Stimulated activated CD4-positive, alpha-beta T cell treated with anti-CD3 and anti-CD28 coated beads, Interleukin-1b, Interleukin-23, amount 100 ng/mL, for 24 hours (primary cell): ENCODE measurements at places on chromosomes 4 and X.

DNA sequence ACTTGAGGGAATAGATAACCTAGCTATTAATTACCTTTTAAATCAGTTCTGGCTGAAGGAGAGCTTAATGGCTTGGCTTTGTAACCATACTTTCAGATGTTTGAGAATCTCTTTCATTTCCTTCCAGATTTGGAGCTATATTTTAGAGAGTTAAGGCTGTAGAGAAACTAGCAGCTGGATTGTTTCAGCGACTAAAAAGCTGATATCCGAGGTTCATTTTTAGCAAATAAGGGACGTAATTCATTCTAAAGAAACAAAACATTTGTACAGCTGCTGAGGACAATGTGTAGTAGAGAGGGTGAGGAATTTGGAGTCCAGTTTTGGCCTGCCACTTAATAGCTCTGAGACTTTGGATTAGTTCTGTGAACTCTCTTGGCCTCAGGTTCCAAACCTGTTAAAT, 12.2 kb downstream of the OSTC start:
- DNase-seq: no peak

DNA sequence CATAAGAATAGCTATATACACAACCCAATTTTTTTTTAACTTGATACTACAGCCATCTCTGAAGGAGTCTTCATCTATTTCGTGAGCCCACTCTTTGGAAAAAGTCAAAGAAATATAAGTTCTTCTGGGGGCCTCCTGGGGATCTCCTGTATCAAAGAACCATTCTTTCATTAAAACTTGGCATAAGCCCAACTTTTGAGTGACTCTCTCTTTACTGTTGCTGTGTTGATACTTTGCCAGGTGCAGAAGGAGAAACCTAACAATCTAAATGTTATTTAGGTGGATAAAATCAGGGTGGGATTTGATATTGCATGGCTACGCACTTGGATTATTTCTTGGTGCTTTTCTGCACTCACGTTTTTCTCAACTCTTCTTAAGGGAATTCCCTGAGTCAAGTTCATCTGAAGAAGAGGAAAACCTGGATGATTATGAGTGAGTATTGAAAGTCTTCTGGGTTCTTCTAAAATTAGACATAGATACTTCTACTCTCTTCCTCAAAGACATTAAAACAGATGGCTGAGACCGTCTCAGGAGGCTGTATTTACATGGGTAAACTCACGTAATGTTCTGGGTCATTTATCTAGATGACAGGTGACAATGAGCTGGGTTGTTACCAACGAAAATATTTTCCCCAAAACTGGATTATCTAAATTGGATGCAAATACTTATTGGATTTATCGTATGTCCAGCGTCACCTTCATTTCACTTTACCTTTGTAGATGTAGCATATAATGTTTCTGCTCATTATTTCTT, 25.2 kb downstream of the BMX start:
- DNase-seq: no peak

DNA sequence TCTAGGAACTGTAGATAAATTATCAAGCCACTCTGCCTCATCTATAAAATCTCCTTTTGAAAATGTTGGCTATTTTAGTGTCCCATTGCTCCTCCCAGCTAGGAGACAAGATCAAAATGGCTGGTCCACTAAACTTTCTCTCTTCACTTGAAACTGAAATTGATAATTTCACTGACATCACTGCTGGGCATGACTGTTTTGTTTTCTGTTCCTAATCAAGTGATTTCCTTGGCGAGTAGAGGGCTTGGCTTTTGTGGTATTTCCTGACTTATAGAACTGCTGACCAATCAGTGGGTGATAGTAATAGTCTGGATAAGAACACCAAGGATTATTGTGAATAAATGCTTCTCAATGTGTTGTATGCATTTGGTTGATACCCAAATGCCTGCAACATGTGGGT, 2152.9 kb downstream of the ARAP2 start:
- no peak for DNase-seq

- DNase-seq: no peak
These were observed 327.8 kb upstream of the CXorf51B start for GRCh38 chrX:146481735-146482134.

DNA sequence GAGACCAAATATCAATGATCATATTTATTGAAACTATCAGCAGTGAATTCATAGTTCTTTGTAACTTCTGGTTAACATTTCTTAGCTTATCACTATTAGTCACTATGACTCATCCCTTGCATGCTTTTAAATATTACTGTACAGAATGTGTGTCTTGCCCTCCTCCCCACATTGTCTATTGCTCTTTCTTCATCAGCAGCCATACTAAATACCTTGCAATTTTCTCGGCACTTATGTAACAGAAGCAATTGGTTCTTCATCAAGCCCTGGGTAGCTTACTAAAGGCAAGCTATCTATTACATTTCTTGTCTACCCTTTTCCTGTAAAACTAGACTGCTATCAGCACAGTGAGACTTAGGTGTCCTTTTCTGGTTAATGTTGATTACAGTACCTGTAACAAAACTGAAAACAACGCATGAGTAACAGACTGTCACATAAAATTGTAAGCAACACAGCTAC, 8.2 kb downstream of the KLHL4 start:
- DNase-seq: no peak

- DNase-seq: no peak
These were observed 27.8 kb upstream of the SLC2A9 start for GRCh38 chr4:10048941-10049697.

GRCh38 chrX:63784902-63785707, at the start of gene ARHGEF9:
ARHGEF9 (minus strand) TSS chrX:63785214; CDS start chrX:63785145, 69 bp downstream.
- DNase-seq: no peak

DNA sequence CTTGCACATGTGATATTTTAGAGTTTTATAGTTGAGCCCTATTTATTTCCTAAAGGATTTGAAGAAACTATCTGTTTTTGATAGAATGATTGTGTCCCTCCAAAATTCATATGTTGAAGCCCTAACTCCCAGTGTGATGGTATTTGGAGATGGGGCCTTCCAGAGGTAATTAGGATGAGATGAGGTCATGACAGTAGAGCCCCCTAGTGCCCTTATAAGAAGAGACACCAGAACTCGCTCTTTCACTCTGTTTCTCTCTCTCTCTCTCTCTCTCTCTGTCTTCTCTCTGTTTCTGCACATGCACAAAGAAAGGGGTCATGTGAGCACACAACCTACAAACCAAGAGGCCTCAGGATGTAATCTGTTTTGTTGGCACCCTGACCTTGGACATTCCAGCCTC, 921.9 kb upstream of the DIAPH2 start:
- no peak for DNase-seq

- no peak for DNase-seq
These were observed 163.1 kb downstream of the ARAP2 start for GRCh38 chr4:36081185-36081584.

DNA sequence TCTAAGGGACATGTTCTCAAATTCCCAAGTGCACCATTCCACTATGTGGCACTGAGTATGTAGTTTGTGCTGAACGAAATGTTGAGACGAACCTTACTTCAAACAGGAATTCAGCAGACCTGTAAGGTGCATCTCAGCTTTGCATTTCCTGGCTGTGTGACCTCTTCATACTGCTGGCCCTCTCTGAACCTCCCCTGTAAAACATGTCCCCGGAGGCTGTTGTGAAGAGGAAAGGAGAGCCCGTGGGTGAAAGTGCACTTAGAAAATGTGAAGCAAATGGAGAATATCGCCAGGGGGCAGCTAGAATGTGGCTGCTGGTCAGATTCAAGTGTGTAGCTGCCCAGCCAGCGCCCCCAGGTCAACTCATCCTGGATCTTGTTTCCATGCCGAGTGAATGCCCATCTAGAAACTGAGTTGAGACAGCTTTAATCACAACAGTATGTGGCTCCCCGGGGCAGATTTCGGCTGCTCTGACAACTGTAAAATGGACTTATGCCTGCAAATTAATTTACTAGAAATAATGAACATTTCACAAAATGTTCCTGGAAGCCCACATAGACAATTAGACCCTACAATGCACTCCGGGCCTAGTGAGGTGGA, 263.3 kb downstream of the EVC2 start:
- DNase-seq: no peak

DNA sequence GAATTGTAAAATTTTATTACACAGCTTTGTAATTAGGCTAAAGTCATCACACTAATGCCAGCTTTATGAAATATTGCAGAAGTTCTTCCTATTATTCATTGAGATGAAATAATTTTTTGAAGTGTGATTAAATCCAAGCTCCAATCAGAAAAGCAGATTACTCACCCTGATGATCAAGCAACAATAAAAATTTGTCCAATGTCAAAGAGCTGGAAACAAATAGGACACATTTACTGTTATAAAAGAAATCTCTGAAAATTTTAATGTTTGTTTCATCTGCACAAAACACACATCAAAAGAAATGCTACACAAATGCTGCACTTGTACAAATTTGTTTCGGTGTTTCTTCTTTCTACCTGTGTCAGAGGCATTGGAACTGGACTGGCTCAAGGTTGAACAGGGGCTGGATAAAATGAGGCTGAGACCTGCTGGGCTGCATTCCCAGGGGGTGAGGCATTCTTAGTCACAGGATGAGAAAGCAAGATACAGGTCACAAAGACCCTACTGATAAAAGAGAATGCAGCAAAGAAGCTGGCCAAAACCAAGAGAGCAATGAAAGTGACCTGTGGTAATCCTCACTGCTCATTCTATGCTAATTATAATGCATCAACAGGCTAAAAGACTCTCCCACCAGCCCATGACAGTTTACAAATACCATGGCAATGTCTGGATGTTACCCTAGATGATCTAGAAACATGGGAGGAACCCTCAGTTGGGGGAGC, 78.3 kb downstream of the GASK1B start:
- no peak for DNase-seq

GRCh38 chr4:168843635-168844034, 166.4 kb downstream of the CBR4 start:
- no peak for DNase-seq

DNA sequence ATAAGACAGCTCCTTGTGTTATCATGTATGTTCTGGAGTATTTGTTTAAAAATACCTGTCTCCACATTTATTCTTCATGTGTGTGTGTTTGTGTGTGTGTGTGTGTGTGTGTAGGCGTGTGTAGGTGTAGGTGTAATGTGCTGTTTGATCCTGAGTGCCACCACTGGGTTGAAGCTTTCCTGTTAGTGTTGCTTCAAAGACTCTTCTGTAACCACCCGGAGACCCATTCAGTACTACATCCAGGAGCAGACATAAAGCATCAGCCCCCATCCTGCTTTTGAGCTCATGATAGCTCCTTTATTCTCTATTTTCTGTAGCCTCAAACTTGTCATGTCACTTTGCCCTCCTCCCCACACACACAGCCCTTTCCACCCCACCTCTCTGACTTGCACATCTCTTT, 3.0 kb upstream of the ZDHHC9 start:
- no peak for DNase-seq

DNA sequence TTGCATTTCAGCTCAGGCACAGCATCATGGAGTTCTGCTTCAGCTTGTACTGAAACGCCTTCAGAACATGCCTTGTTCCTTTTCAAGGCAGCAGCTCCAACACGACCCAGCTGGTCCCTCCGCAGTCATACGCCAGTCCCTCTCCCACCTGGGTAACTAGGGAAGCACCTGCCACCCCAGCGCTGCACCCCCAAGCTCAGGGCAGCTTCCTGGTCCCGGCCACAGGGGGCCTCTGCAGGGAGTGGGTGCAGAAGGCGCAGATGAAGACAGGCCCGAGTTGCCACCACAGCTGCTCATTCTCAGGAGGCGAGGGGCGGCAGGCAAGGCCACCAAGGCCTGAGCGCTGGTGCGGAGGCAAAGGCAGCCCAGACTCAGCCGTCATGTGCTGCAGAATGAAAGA, 21.8 kb downstream of the WDR1 start:
- no peak for DNase-seq

GRCh38 chr4:120207021-120207420, 140.4 kb upstream of the MAD2L1 start:
- no peak for DNase-seq

GRCh38 chrX:116872931-116873330, 410.2 kb upstream of the CT83 start:
- no peak for DNase-seq

DNA sequence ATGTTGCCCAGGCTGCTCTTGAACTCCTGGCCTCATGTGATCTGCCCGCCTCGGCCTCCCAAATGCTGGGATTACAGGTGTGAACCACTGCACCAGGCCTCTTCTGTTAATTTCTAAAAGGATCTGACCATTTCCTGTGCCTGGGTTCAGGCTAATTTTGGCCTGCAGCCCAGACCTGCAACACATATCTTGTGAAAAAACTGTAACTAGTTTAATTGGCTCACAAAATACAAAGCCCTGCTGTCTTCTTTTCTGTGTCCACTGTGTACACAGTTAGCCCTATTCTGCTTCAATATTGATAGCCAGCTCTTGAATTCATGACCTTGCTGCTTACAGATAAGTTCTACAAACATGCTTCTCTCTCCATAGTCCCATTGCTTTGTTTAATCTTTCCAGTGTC, 753.5 kb downstream of the PDHA2 start:
- no peak for DNase-seq

GRCh38 chrX:113947548-113947947, 636.3 kb upstream of the HTR2C start:
- DNase-seq: no peak

DNA sequence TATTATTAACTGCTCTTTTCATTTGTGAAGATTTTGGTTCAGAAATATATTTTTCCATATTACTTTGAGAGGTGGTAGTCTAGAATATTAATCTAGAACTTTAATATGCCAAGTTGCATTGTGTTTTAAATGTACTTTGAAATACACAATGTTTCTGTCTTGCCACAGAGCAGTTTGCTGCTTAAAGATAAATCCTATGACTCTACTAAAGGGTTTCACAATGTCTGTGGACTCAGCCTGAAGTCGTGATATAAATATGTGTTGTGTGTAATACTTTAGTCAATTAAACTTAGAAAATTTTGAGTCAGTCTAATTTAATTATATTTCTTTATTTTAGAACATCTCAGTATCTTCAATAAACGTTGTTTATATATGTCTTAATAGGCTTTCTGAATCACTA, 1771.7 kb upstream of the PCDH7 start:
- DNase-seq: no peak

DNA sequence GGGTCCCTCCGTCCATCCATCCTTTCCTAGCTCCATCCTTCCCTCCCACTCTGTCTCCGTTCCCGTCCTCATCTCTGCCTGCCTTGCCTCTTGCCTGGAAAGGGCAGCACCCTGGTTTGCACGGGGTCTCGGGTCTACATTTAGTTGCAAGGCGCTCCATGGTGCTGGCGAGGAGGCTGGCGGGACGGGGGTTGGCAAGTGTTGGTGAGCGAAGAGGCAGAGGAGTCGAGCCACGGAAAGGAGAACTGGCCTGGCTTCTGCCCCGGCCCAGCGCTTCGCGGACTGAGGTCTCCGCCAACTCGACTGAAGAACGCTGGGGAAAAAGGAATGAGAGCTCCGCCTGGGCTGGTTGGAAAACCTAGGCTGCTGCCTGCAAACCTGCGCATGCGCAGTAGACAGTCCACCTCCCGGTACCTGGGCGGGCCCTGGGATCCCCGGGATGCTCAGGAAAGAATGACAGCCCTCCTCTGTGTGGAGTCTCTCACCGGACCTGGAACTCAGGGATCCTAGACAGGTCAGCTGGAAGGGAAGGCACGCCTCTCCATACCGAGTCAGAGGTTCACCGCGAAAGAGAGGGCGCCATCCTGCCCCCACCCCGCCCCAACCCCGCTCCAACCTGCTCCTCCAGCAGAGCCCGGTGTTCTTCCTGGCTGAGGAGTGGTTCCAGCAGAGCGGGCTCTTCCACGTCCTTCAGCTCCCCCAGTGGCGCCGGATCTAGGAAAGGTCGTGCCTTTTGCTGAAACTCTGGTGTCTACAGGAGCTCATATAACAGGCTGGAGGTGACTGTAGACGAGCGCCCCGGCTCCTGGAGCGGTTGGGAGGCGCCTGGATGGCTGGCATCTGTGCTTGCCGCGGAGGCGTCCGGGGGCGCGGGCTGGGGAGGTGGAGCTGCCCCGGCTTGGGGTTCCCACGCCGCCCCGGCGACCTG, 6.0 kb downstream of the FRG2 start:
- no peak for DNase-seq
